ENCODE measurements at places on chromosomes 7 and 10.

DNA sequence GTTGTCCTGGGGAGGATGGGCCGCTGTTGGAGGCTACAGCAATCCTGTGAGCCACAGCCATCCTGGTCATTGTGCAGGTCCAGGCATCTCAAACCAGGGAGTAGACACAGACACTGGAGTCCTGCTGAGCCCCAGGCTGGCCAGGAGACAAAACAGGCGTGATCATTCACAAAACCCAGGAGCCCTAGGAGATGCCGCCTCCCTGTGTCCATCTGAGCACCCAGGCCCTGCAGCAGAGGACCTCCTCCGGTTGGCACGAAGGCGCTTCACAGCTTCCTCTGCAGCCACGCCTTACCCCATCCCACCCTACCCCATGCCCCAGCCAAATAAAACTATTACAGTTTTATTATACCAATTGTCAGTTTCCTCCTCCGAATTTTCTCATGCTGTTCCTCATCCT lies 183.6 kb downstream of the PLXNA4 start:
- DNase-seq, result no peak

GRCh38 chr7:50276483-50276882 lies 28.0 kb upstream of the IKZF1 start:
- no peak for DNase-seq

GRCh38 chr7:151120896-151121295 lies 34.6 kb downstream of the AGAP3 start:
- no peak for DNase-seq

- DNase-seq, result no peak
Measured at GRCh38 chr10:60093317-60093716, 187.0 kb upstream of the CCDC6 start.

GRCh38 chr10:5293691-5294550 lies 70.8 kb upstream of the UCN3 start:
- peak; percentile 55 for DNase-seq

- DNase-seq, result no peak
Measured at GRCh38 chr7:132618271-132618955, 42.1 kb upstream of the PLXNA4 start.

GRCh38 chr7:129197771-129198170 lies 9.3 kb downstream of the SMO start:
- no peak for DNase-seq
